ENCODE measurements at places on chromosomes 2 and 18.

- peak; percentile 45 for DNase-seq
Measured at GRCh38 chr2:160375802-160376469, 117.7 kb downstream of the RBMS1 start.

- no peak for DNase-seq
Measured at GRCh38 chr2:79982445-79982844, 322.1 kb downstream of the LRRTM1 start.

- DNase-seq, result no peak
Measured at GRCh38 chr2:145910416-145910815, 1390.5 kb upstream of the ZEB2 start.

DNA sequence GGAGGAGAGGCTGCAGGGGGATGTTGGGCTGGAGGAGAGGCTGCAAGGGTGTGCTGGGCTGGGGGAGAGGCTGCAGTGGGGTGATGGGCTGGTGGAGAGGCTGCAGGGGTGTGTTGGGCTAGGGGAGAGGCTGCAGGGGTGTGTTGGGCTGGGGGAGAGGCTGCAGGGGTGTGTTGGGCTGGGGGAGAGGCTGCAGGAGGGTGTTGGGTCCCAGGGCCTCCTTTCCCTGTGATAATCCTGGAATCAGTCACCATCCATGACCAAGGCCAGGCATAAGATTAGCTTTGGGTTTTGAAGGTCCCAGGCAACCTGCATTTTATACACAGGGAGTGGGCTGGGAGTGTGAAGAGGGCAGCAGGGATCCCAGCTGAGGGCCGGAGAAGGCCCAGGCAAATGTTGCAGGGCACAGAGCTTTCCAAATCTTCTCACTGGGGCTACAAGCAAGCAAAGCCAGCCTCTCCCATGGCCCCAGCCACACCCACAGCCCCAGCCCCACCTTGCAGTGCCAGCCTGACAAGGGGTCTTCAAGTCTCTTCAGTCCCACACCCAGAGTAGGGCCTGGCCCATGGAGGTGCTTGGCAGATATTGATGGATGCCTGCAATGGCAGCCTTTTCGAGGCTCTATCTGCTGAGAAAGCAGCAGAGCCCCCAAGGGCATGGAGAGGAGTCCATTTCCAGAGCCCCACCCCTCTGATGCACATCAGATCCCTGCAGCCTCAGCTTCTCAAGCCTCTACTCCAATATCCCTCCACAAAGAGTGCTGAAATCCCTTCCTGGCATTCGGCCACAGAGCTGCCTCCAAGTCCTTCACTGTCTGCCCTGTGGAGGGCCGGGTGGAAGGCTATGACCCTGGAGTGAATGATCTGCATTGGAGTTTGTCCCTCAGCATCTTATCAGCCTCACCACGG, 50.3 kb upstream of the GLI2 start:
- no peak for DNase-seq

- no peak for DNase-seq
Measured at GRCh38 chr18:686339-687111, 25.9 kb downstream of the ENOSF1 start.

Data from fibroblast of skin of abdomen (primary cell).